Umbilical cord (tissue), 2 donors: ENCODE measurements at places on chromosomes 5 and 9. TPM values are rescaled to one million over a fixed set of nuclear protein-coding genes. Genes with fewer than 3 reads are reported as not detected.

Gene CSF2
- not detected for total RNA-seq

Gene ISL1
- 13.2 TPM for total RNA-seq

Gene C5orf47
- 16.6 TPM for total RNA-seq

Gene RBM18
- 28.6 TPM for total RNA-seq

Gene NXNL2
- not detected for total RNA-seq

Gene PLPP6
- total RNA-seq: 5.8 TPM

Gene ADAMTSL2
- total RNA-seq: 1.2 TPM

Gene SLC34A1
- total RNA-seq: 2.2 TPM
